Suppressor macrophage treated with lipopolysaccharide for 1 hour (primary cell): ENCODE measurements at places on chromosomes 4 and X.
A peak's percentile ranks its signal among the peaks of the same experiment; 100 is the strongest.

DNA sequence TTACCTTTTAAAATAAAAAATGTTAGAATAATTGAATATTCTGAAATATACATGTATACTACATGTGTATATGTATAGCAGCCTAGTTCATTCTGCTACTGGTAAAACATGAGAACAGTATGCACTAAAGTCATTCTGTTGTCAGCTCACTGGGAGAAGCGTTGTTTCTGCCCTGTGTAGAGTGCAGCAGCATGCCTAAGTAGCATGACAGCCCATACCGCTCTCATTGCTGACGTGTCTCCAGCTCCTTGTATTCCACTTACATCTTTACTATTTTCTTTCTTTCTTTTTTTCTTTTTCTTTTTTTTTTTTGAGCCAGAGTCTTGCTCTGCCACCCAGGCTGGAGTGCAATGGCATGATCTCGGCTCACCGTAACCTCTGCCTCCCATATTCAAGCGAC lies 90.7 kb downstream of the KLHL8 start:
- no peak for DNase-seq

GRCh38 chrX:152079768-152080167 lies 58.6 kb downstream of the MAGEA10 start:
- no peak for DNase-seq

DNA sequence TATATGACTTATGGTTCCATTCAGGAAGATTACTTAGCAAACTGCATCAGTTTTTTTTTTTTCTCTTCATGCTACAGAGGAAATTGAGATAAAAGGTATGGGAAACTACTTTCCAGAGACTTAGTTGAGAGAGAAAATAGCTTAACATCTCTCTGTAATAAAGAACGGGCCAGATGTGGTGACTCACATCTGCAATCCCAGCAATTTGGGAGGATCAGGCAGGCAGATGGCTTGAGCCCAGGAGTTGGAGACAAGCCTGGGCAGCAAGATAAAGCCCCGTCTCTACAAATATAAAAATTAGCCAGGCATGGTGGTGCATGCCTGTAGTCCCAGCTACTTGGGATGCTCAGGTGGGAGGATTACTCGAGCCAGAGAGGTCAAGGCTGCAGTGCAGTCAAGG lies 271.2 kb upstream of the TENM3 start:
- no peak for DNase-seq

- DNase-seq: no peak
Measured at GRCh38 chr4:25406081-25406692, 29.1 kb downstream of the ANAPC4 start.

- no peak for DNase-seq
Measured at GRCh38 chr4:158356301-158356700, 146.0 kb downstream of the TMEM144 start.

DNA sequence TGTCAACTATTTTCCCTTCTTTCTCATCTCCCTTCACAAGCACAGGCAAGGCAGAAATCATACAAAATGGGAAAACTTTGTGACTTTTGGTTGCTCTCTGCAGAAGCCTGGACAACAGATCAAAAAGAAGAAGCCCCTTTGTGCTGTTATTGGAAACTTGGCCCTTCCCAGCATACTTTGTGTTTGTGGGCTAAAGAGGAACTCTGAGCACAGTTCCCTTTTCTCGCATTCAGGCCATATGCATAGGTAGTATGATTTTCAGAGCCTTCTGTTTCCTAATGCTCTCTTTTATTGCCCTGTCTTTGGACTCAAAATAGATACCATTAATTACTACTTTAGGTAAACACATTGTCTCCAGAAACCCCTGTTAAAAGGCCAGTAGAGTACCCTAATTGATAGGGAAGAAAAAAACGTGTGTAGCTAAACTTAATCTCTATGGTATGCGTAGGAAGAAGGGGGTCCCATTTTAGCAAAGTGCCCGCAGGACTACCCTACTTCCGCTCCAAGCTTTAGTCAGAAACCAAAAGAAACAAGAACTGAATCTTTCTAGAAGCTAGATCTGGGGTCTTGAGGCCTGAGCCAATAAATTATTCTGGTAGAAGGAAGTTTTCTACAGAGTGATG lies 26.6 kb downstream of the VSIG4 start:
- peak; percentile 62 for DNase-seq

GRCh38 chrX:84123585-84123984 lies 64.4 kb downstream of the RPS6KA6 start:
- DNase-seq: no peak

DNA sequence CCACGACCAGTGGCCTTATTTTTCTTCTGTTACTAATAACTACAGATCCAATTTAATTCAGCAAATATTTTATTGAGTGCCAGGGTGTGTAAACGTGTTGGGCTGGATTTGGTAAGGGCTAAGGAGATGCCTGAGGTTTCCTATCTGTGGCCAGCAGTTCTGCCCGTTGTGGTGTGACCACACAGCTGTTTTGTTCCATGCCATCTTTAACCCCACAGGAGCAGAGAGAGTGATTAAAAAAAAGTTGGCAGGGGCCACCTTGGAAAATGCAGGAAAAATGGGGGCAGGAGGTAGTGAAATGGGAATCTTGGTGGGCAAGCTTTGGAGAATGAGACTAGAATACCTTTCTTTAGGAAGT lies 1.1 kb downstream of the PLAC8 start:
- DNase-seq: no peak

DNA sequence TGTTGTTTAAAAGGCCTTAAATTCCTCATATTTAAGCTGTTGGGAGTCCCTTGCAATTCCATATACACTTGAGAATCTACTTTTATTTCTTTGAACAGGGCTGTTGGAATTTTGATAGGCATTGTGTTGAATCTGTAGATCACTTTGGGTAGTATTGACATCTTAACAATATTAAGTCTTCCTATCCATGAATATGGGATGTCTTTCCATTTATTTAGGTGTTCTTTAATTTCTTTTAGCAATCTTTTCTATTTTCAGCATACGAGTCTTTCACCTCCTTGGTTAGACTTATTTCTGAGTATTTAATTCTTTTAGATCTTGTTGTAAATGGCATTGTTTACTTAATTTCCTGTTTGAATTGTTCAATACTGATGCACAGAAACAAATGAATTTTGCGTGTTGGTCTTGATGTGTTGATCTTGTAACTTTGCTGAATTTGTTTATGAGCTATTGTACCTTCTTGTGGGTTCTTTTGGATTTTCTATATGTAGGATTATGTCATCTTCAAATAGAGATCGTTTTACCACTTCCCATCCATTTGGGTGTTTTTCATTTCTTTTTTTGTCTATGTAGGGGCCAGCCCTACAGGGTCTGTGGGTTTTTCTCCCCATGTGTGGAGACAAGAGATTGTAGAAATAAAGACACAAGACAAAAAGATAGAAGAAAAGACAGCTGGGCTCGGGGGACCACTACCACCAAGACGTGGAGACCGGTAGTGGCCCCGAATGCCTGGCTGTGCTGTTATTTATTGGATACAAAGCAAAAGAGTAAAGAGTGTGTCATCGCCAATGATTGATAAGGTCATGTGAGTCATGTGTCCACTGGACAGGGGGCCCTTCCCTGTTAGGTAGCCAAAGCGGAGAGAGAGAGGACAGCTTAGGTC lies 18.2 kb upstream of the CTBP1 start:
- DNase-seq: no peak

- no peak for DNase-seq
Measured at GRCh38 chr4:140924761-140925392, 168.7 kb upstream of the TBC1D9 start.

GRCh38 chr4:41433361-41433760 lies 104.6 kb upstream of the LIMCH1 start:
- DNase-seq: no peak

- no peak for DNase-seq
Measured at GRCh38 chr4:7411896-7412553, 22.7 kb downstream of the PSAPL1 start.

DNA sequence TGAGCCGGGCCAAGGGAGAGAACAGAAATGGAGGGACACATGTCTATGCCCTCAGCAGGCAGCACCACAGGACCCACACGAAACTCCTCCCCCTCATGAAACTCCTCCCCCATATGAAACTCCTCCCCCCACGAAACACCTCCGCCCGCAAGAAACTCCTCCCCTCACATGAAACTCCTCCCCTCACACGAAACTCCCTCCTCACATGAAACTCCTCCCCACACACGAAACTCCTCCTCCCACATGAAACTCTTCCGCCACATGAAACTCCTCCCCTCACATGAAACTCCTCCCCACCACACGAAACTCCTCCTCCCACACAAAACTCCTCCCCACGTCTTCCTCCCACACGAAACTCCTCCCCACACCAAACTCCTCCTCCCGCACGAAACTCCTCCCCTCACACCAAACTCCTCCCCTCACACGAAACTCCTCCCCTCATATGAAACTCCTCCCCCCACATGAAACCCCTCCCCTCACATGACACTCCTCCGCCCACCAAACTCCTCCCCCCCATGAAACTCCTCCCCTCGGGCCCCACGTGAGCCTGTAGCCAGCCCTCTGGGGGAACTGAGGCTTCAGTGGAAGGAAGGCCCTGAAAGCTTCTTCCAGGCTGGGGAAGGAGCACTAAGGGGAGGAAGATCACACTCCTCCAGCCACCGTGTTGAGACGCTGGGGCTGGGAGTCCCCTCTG lies 15.2 kb downstream of the ADRA2C start:
- no peak for DNase-seq

DNA sequence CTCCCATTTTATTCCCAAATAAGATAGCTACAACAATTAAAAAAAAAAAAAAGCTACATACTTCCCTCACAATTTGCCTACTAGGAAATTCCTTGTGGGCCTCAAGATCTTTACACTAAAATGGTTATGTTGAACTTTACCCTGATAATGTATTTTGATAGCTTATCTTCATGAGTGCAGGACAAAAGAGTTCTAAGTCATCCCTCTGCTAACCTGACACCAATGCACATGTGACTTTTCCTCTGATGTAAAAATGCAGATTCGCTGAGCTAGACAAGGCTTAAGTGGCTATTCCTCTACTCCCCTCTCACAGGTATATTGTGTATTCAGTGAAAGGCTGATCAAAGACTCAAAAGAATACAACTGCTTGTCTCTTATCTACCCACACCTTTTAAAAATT lies 22.5 kb downstream of the ELF2 start:
- DNase-seq: no peak

DNA sequence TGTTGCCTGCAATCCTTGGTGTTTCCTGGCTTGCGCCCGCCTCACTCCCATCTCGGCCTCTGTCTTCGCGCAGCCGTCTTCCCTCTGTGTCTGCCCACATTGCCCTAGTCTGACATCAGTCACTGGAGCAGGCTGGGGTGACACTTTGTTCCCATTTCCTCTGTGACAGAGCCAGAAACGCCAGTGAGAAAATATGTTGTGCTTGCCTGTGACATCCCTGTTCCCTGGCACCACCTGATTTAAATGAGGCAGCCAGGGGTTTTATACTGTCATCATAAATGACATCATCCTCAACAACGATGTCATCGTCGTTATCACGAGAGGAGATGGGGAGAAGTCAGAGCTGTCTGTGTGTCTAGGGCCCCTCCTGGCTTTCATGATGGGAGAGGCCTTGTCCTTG lies 29.1 kb downstream of the ZNF185 start:
- peak; percentile 28 for DNase-seq

GRCh38 chrX:20212486-20213089 lies 54.1 kb downstream of the RPS6KA3 start:
- DNase-seq: no peak

GRCh38 chrX:47772764-47773163 lies 63.9 kb upstream of the ZNF81 start:
- DNase-seq: no peak

GRCh38 chr4:48379587-48380180 lies 38.4 kb downstream of the SLAIN2 start:
- DNase-seq: peak; percentile 14

- no peak for DNase-seq
Measured at GRCh38 chrX:115525486-115525885, 35.5 kb upstream of the PLS3 start.

DNA sequence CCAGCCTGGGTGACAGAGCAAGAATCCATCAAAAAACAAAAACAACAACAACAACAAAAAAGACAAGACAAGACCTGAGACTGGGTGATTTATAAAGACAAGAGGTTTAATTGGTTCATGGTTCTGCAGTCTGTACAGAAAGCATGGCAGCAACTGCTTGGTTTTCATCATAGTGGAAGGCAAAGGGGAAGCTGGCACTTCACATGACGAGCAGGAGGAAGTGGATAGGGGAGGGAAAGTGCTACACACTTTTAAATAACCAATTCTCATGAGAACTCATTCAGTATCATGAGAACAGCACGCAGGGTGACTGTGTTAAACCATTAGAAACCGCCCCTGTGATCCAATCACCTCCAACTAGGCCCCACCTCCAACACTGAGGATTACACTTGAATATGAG lies 28.4 kb upstream of the SLC10A7 start:
- DNase-seq: peak; percentile 37

GRCh38 chr4:102439236-102439614 lies 61.9 kb upstream of the NFKB1 start:
- DNase-seq: peak; percentile 93

- DNase-seq: no peak
Measured at GRCh38 chrX:121407627-121408026, 360.2 kb downstream of the GLUD2 start.

GRCh38 chrX:150574559-150575418 lies 6.4 kb downstream of the MTM1 start:
- DNase-seq: peak; percentile 37

DNA sequence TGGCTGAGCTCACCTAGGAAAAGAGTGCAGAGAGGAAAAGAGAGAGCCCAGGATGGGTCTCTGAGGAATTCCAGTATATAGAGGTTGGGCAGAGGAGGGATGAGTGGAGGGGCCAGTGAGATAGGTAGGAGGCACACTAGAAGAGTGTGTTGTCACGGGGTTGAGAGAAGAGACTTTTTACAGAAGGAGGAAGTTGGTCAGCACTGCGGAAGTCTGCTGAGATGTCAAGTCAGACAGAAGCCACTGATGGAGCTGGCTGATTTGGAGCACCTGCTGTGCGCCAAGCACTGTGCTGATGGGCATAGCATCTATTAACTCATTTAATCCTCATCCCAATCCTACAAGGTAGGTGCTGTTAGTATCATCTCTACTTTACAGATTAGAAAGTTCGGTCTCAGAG lies 60.4 kb downstream of the EFNB1 start:
- no peak for DNase-seq

GRCh38 chr4:10245751-10246150 lies 129.2 kb upstream of the WDR1 start:
- DNase-seq: peak; percentile 59

- no peak for DNase-seq
Measured at GRCh38 chr4:169047956-169048355, 37.9 kb upstream of the CBR4 start.

DNA sequence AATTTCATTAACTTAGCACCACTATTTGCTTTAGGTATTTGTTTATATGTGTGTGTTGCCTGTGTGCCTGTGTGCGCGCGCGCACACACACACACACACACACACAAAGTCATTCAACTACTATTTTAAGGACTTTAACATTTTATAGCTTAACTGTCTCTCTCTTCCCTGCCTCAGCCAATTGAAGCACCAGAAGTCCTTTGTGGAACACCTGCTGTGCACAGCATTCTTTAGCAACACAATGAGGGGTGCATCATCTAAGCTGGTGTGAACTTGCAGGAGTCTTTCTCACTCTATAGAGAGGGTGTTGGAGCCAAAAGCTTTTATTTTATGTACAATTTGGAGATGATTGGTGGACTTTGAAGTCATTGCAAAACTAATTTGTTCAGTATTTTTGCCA lies 31.3 kb downstream of the SLIT2 start:
- no peak for DNase-seq

- peak; percentile 33 for DNase-seq
Measured at GRCh38 chr4:80202741-80203553, 5.6 kb downstream of the PRDM8 start.

GRCh38 chr4:68218044-68218443 lies 27.4 kb downstream of the TMPRSS11B start:
- DNase-seq: no peak
